Progenitor cell of endocrine pancreas (in vitro differentiated cells): ENCODE measurements at places on chromosomes 12 and 14. TPM values are rescaled to one million over a fixed set of nuclear protein-coding genes. Genes with fewer than 3 reads are reported as not detected.

GRCh38 chr14:53331921-53332320, 178.8 kb upstream of the DDHD1 start:
- H3K27me3 ChIP-seq: no peaks in the 10 kb centered on the region
- DNase-seq: no peak
- no peaks in the 10 kb centered on the region for H3K4me1 ChIP-seq
- H3K27ac ChIP-seq: no peak overlapping the region
- no peak overlapping the region for H3K4me3 ChIP-seq
- no peaks in the 10 kb centered on the region for H3K36me3 ChIP-seq

GRCh38 chr12:114626-115211, 48.2 kb downstream of the IQSEC3 start:
- H3K27me3 ChIP-seq: peaks cover 52% of the 10 kb centered on the region
- no peak overlapping the region for H3K4me3 ChIP-seq
- DNase-seq: no peak
- no peaks in the 10 kb centered on the region for H3K36me3 ChIP-seq
- H3K4me1 ChIP-seq: peaks cover 2% of the 10 kb centered on the region
- H3K27ac ChIP-seq: no peak overlapping the region

Gene TCL1B
- total RNA-seq: not detected in 2 replicates

Gene NTS
- total RNA-seq: 3.6 and 5.7 TPM in 2 replicates

Gene IFNG-AS1
- total RNA-seq: not detected in 2 replicates

Gene OR6C3
- not detected in 2 replicates for total RNA-seq

- DNase-seq: peak; percentile 67
- H3K27me3 ChIP-seq: no peaks in the 10 kb centered on the region
- H3K4me3 ChIP-seq: no peak overlapping the region
- peak overlapping the region; percentile 47 for H3K27ac ChIP-seq
- H3K36me3 ChIP-seq: peaks cover 17% of the 10 kb centered on the region
- peaks cover 10% of the 10 kb centered on the region for H3K4me1 ChIP-seq
These were observed 4.6 kb downstream of the AP1G2 start for GRCh38 chr14:23562822-23563472.

- peaks cover 12% of the 10 kb centered on the region for H3K27me3 ChIP-seq
- H3K4me3 ChIP-seq: no peak overlapping the region
- no peaks in the 10 kb centered on the region for H3K36me3 ChIP-seq
- DNase-seq: no peak
- H3K27ac ChIP-seq: no peak overlapping the region
These were observed 619.8 kb upstream of the TBX3 start for GRCh38 chr12:115303723-115304309.

Gene CD163L1
- total RNA-seq: 1.1 TPM in 2 replicates

DNA sequence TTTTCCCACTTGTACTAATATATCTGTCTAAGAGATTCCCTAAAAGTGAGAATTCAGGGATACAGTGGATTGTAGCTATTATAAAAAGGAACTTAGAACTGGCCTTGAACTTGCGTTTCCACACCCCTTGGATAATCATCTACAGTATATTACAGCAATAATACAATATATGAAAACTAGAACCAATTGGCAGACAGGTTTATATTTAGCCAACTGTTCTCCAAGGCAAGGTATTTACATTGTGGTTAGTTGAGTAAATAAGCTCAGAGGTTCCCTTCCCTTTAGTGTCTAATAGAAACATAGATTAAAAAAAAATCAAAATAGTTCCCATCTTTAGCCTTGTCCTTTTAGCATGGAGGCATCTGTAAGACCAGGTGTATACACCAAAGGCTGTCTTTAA, 42.1 kb downstream of the LIMA1 start:
- no peak overlapping the region for H3K27ac ChIP-seq
- DNase-seq: no peak
- no peak overlapping the region for H3K4me3 ChIP-seq
- peaks cover 12% of the 10 kb centered on the region for H3K36me3 ChIP-seq

- no peak overlapping the region for H3K4me3 ChIP-seq
- DNase-seq: no peak
- peaks cover 92% of the 10 kb centered on the region for H3K27me3 ChIP-seq
- peaks cover 36% of the 10 kb centered on the region for H3K4me1 ChIP-seq
- H3K36me3 ChIP-seq: no peaks in the 10 kb centered on the region
- no peak overlapping the region for H3K27ac ChIP-seq
These were observed 7.2 kb upstream of the TBX3 start for GRCh38 chr12:114691196-114691595.

DNA sequence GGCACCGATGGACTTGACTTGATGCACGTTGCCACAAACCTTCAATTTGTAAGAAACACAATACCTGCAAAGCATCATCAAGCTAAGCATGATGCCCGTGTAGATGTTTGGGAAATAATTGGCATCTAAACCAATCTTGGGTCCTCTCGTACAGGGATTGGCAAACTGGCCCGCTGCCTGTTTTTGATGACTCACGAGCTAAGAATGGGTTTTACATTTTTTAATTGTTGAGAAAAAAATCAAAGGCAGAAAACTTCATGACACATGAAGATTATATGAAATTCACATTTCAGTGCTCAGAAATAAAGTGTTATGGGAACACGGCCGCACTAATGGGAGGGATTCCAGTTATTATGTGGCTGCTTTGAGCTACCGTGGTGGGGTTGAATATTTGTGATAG, 10.9 kb downstream of the MTA1 start:
- no peaks in the 10 kb centered on the region for H3K27me3 ChIP-seq
- H3K4me1 ChIP-seq: no peaks in the 10 kb centered on the region
- H3K27ac ChIP-seq: no peak overlapping the region
- DNase-seq: no peak

- no peak for DNase-seq
- peaks cover 1% of the 10 kb centered on the region for H3K36me3 ChIP-seq
- H3K4me3 ChIP-seq: no peak overlapping the region
- no peaks in the 10 kb centered on the region for H3K27me3 ChIP-seq
These were observed 29.3 kb downstream of the SLC7A8 start for GRCh38 chr14:23153851-23154796.

- no peak overlapping the region for H3K4me3 ChIP-seq
- H3K27me3 ChIP-seq: peaks cover 9% of the 10 kb centered on the region
- no peaks in the 10 kb centered on the region for H3K36me3 ChIP-seq
These were observed 7.7 kb upstream of the DYRK2 start for GRCh38 chr12:67640863-67641262.

DNA sequence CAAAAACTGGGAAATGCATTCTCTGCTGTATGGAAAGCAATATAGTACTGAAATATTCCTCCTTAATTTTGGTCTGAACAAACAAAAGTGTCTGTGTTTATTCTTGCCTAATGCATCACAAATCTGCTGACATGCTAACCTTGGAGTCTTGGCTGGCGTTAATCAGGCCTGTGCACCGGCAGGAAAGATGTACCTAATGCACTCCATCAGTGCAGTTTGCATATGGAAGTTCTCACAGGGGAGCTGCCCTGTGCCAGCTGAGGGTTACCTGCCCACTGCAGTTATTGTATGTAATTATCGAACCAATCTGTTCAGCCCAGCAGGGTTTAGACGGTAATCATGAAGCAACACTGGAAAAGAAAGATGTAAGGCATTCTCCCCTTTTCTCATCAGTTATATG, 76.9 kb downstream of the VRK1 start:
- H3K4me3 ChIP-seq: no peak overlapping the region
- H3K4me1 ChIP-seq: no peaks in the 10 kb centered on the region
- H3K27ac ChIP-seq: no peak overlapping the region
- H3K36me3 ChIP-seq: peaks cover 3% of the 10 kb centered on the region
- H3K27me3 ChIP-seq: no peaks in the 10 kb centered on the region

Gene PTHLH
- total RNA-seq: 0.93 and 1.3 TPM in 2 replicates
